ENCODE measurements at places on chromosomes 1 and 21. TPM values are rescaled to one million over a fixed set of nuclear protein-coding genes. Genes with fewer than 3 reads are reported as not detected.

Gene C1QTNF12
- 3.0 TPM for total RNA-seq

Gene NUDT4B
- total RNA-seq: 7.5 TPM

Gene AMY1B
- total RNA-seq: not detected

GRCh38 chr1:22920734-22921451, 51.8 kb downstream of the LACTBL1 start:
- no peak for DNase-seq
- no peak overlapping the region for H3K4me3 ChIP-seq
- no peaks in the 10 kb centered on the region for H3K4me1 ChIP-seq
- no peaks in the 10 kb centered on the region for H3K36me3 ChIP-seq

GRCh38 chr1:242428399-242429190, 95.9 kb downstream of the PLD5 start:
- no peak overlapping the region for H3K27ac ChIP-seq
- H3K27me3 ChIP-seq: no peaks in the 10 kb centered on the region
- no peak for DNase-seq
- no peaks in the 10 kb centered on the region for H3K4me1 ChIP-seq

DNA sequence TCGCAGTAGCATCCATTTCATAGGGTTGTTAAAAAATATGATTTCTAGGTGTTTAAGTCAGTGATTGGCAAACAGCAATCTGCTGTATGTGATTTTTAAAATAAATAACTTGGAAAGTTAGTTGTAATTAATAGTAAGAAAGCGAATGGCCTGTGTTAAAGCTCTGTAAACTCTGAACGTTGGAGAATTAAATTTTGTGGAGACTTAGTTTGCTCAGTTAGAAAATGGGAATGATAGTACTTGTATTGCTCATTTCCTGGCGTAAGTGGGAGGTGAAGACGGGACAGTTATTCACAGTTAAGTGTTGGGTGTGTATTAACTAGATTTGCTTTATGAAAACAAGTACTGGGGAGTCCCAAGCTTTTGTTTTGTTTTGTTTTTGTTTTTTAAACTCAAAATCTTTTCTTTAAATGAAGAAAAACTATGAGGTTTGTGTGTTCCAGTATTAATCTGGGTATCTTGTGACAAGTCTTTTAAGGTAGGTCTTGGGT, 995 bp downstream of the CACYBP start:
- H3K4me1 ChIP-seq: peaks cover 11% of the 10 kb centered on the region
- H3K4me3 ChIP-seq: peak overlapping the region; percentile 88
- no peaks in the 10 kb centered on the region for H3K36me3 ChIP-seq
- DNase-seq: no peak

- H3K27ac ChIP-seq: no peak overlapping the region
- no peaks in the 10 kb centered on the region for H3K36me3 ChIP-seq
- no peak for DNase-seq
- peaks cover 6% of the 10 kb centered on the region for H3K4me1 ChIP-seq
- no peaks in the 10 kb centered on the region for H3K27me3 ChIP-seq
Measured at GRCh38 chr1:201192261-201192788, 1.7 kb downstream of the IGFN1 start.

DNA sequence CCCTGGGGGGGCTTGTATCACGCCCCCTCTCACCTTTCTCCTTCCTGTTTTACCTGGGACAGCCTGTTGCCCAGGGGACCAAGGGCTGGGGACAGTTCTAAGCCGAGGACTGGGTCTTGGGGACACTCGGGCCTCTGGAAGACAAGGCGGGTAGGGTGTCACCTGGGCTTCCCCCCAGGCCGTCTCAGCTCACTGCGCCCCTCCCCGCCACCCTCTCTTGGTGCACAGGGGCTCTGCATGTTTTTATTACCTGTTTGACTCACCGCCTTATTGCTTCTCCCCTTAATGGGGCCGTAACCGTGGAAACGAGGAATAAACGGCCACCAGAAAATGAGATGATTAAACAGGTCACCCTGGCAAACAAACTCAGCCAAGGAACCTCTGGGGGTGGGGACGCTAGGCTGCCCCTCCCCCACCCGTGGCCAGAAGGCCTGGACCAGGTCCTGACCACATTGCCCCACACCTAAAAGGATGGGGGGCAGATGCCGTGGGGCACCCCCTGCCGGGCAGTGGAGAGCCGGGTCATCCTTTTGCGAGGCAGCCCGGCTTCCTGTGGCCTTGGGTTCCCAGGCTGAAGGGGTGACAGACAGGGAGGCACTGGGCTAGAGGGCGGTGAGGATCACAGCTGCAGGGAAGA, 109.9 kb downstream of the CASZ1 start:
- no peaks in the 10 kb centered on the region for H3K27me3 ChIP-seq
- peaks cover 28% of the 10 kb centered on the region for H3K4me1 ChIP-seq
- H3K4me3 ChIP-seq: no peak overlapping the region
- DNase-seq: no peak

Measured in GM23338 (cell line).